ENCODE measurements at places on chromosomes 7 and 10. TPM values are rescaled to one million over a fixed set of nuclear protein-coding genes. Genes with fewer than 3 reads are reported as not detected.

DNA sequence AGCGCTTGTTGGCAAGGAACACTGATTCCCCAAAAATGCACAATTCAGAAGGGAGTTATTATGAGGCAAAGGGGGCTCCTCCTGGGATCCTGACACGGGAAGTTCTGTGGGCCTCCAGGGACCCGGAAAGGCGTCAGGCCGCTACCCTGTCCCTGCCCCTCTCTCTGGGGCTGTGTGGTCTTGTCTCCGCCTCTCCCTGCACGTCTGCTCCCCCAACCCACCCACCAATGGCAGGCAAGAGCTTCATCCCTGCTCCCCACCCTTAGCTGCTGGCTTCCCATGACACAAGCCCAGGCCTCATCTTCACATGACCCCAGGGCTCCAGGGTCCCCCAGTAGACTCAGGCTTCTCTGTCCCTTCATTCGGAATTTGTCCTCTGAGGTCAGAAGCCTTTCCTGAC, 31.0 kb upstream of the ADRB1 start:
- no peak for ATAC-seq

Gene MAGI2
- 0.80 TPM for total RNA-seq

DNA sequence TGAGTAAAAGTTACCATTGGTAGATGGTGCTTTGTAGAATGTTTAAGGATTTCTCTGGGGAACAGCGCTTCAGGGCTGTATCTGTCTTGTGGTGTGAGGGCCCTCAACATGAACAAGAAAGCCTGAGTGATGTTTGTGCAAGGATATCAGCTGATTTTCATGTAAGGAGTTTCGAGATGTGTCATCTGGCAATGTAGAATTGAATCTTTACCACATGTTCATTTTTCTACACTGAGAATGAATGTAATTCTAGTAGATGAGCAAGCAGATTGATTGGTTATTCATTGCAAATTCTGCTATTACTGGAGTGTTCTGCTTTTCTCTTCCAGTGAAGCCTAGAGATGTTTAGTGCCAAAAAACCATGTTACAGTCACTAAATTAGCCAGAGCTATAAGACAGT, 87.7 kb downstream of the ST7 start:
- ATAC-seq: no peak

Gene SFRP5
- not detected for total RNA-seq

- no peak for ATAC-seq
Measured at GRCh38 chr7:18402488-18403183, 92.9 kb upstream of the HDAC9 start.

Data from esophagus mucosa (tissue), 1 donor.